ENCODE measurements at places on chromosomes 13 and 19. TPM values are rescaled to one million over a fixed set of nuclear protein-coding genes. Genes with fewer than 3 reads are reported as not detected.

DNA sequence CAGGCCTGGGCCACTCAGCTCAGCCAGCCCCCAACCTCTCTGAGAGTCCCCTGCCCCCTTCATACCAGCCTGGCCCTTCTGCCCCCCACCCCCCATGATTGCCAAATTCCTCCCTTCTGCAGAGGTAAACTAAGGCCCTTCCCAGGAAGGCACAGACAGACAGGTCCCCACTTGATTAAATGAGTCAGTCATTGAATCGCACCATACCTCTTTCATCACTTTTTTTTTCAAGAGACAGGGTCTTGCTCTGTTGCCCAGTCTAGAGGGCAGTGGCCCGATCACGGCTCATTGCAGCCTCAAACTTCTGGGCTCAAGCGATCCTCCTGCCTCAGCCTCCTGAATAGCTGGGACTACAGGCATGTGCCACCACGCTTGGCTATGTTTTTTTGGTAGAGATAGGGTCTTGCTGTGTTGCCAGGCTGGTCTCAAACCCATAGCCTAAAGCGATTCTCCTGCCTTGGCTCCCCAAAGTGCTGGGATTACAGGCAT is 6.0 kb downstream of the PODNL1 start:
- DNase-seq: no peak

Gene PLK5
- not detected for total RNA-seq

Gene EBI3
- total RNA-seq: not detected

Gene PRR19
- not detected for total RNA-seq

Gene ZNF527
- 16.6 TPM for total RNA-seq

- peak; percentile 34 for DNase-seq
Observed at GRCh38 chr13:23960566-23961156, 63.4 kb upstream of the C1QTNF9B start.

DNA sequence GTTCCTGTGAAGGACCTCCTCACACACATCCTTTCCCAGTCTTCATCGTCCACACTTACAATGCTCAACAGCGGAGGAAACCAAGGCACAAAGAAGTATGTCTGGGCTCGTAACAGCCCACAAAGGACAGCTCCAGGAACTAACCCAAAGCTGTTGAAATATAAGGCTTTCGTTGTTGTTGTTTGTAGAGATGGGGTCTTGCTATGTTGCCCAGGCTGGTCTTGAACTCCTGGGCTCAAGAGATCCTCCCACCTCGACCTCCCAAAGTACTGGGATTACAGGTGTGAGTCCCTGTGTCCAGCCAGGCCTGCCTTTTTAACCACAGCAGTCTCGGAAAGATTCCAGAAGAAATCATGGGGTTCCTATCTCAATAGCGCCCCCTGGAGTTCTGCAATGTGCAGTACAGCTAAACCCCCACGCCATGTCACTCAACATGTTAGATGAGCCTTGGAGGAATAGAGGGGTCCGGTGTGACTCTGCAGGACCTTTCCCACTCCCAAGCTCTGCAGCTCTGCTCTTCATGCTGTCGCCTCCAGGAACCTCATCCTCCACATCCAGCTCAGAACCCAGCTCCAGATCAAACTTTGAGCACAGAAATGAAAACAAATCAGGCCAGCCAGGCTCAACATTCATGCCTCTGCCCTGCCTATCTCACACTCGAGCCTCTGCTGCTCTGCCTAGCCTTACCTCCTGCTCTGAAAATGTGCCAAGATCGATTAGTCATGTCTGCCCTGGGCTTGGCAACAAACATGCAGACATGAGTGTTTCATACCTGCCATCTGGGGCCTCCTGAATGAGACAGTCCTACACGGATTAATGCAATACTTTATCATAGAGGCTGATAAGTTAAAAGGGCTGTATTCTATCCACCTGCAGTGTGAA is 7.5 kb downstream of the PLA2G4C start:
- DNase-seq: no peak

Gene FCHO1
- 16.1 TPM for total RNA-seq

Gene ICAM1
- 14.2 TPM for total RNA-seq

- DNase-seq: peak; percentile 54
Observed at GRCh38 chr13:36453516-36453915, 21.2 kb downstream of the CCNA1 start.

- DNase-seq: peak; percentile 82
Observed at GRCh38 chr19:31160336-31160926, 188.8 kb downstream of the TSHZ3 start.

GRCh38 chr19:51691074-51691583 is 2.0 kb upstream of the SPACA6 start:
- DNase-seq: no peak

All from umbilical cord (tissue), 2 donors.